Left lung (tissue), 14 donors: ENCODE measurements at places on chromosomes 6 and 20. TPM values are rescaled to one million over a fixed set of nuclear protein-coding genes. Genes with fewer than 3 reads are reported as not detected.

The HLA-DRA gene
- 951 TPM for total RNA-seq

The FOXQ1 gene
- total RNA-seq: 12.1 TPM

The ATP6V1G2 gene
- 1.0 TPM for total RNA-seq

- DNase-seq: no peak
- no peaks in the 10 kb centered on the region for H3K36me3 ChIP-seq
- H3K27ac ChIP-seq: no peak overlapping the region
- no peak overlapping the region for H3K4me3 ChIP-seq
- peaks cover 38% of the 10 kb centered on the region for H3K4me1 ChIP-seq
Observed at GRCh38 chr20:32527052-32527446, 58.1 kb downstream of the NOL4L start.

DNA sequence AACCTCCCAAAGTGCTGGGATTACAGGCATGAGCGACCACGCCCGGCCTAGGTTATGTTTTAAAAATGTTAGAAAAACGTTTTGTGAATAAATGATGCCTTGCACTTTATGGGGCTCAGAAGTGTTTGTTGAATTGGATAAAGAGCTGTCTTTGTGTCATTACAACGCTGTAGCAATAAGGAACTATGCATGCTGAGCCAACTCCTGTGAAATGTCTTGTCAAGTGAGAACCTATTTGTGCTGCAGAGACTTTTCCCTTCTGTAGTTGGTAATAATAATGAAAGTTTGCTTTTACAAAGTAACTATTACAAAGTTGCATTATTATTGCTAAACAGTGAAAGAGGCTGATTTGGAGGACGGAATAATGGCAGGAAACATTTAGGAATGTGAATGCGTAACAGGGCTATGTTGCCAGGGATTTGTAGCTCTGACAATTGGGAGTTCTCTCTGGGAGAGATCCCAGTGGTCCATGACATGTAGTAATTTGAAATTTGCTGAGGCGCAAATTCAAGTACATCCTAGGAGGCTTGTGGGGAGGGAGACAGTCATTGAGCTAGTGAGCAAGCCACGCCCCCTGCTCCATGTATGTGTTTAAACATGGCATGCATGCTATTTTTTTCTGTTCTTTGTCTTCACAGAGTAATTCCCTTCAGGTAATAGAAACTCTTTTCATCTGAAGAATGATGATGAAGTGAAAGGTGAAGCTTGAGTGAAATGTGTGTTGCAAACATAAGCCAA lies 16.8 kb upstream of the BICRAL start:
- no peak overlapping the region for H3K27ac ChIP-seq
- no peaks in the 10 kb centered on the region for H3K36me3 ChIP-seq
- H3K4me3 ChIP-seq: no peak overlapping the region
- DNase-seq: no peak

GRCh38 chr20:61749406-61750075 lies 316.1 kb downstream of the TAF4 start:
- H3K4me1 ChIP-seq: no peaks in the 10 kb centered on the region
- H3K27me3 ChIP-seq: no peaks in the 10 kb centered on the region
- H3K27ac ChIP-seq: no peak overlapping the region
- peak; percentile 26 for DNase-seq
- no peaks in the 10 kb centered on the region for H3K36me3 ChIP-seq
- H3K4me3 ChIP-seq: no peak overlapping the region

DNA sequence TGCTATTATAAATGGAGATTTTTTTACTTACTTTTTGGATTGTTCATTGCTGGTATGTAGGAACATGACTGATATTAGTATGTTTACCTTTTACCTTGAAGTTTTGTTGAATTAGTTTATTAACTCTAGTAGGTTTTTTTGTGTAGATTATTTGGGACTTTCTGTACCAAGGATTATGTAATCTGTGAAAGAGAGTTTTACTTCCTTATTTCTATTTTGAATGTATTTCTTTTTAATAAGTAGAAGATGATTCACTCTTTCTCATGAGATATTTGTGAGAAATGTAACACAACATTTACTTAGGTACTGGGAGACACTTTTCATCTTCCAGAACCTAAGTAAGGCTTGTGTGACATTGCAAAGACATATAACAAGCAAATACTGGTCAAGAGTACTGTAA lies 473.9 kb upstream of the HS3ST5 start:
- no peaks in the 10 kb centered on the region for H3K36me3 ChIP-seq
- H3K27me3 ChIP-seq: no peaks in the 10 kb centered on the region
- H3K4me1 ChIP-seq: no peaks in the 10 kb centered on the region
- no peak overlapping the region for H3K27ac ChIP-seq

- H3K4me3 ChIP-seq: no peak overlapping the region
- no peaks in the 10 kb centered on the region for H3K36me3 ChIP-seq
- H3K27ac ChIP-seq: no peak overlapping the region
- peaks cover 4% of the 10 kb centered on the region for H3K27me3 ChIP-seq
- DNase-seq: no peak
- no peaks in the 10 kb centered on the region for H3K4me1 ChIP-seq
Observed at GRCh38 chr20:63150391-63150898, 65.5 kb downstream of the YTHDF1 start.
